NCI-H1436 (cell line): ENCODE measurements at places on chromosomes 6 and 20.

DNA sequence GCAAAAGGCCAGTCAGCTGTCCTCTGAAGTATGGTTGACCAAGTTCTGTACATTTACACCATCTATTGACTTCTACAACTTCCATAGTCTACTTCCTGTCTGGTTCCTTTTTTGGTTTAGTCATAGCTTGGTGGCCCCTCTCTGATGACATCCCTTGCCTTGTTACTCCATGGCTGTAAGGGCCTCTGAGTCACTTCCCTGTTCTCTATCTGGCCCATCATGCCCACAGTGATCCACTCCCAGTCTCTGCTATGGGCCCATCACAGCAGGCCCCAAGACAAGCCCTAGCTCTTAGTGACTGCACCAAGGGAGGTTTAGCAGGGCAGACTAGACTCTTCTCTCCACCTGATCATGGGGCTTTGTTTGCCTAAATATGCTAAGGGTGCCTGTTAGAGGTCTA is 441.6 kb downstream of the HACE1 start:
- DNase-seq: no peak

DNA sequence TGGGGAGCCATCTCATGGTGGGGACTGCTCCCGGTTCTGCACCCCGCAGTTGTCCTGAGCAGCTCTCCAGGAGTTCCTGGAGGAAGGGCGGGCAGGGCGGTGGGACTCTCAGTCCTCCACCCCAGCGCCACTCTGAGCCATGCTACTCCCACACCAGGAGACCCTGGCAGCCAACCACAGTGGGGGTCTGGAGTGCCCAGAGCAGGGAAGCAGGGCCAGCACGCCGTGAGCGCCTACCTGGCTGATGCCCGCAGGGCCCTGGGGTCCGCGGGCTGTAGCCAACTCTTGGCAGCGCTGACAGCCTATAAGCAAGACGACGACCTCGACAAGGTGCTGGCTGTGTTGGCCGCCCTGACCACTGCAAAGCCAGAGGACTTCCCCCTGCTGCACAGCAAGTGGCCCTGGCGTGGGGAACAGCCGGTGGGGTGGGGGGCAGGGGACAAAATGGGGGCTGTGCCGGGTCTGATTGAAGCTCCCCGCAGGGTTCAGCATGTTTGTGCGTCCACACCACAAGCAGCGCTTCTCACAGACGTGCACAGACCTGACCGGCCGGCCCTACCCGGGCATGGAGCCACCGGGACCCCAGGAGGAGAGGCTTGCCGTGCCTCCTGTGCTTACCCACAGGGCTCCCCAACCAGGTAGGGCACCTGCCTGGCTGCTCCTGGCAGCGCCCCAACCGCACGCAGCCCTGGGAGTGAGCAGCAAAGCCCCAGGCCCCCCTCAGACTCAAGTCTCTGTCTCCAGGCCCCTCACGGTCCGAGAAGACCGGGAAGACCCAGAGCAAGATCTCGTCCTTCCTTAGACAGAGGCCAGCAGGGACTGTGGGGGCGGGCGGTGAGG is 1.6 kb upstream of the TNFRSF6B start:
- no peak for DNase-seq

DNA sequence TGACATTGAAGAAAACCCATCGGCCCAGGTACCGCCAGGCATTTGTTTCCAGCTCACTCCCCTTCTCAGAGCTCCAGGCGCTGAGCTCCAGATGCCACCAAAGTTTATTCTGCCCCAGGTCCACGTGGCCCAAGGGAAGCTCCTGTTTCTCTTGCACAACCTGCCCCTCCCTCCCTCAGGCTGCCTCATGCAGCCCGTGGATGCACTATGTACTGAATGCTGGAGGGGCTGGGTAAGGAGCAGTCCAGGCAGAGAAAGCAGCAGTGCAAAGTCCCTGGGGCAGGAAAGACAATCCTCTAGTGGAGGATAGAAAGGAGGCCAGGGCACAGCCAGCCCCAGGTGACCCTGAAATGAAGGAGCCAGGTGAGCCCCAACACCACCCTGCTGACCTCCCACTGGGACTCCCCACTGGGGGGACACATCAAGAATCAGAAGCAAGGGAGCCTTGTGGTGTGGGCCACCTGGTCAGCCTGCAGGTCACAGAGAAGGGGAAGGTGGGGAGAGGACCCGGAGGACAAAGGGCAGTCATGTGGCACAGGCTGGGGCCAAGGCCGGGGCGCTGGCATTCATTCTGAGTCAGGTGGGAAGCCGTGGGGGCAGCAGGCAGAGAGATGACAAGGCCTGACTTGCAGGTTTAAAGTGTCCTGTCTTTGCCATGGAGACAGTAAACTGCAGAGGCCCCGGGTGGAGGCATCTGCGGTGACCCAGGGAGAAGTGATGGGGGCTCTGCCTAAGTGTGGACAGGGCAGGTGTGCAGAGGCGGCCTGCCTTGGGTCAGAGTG is 230.1 kb downstream of the PREX1 start:
- no peak for DNase-seq

DNA sequence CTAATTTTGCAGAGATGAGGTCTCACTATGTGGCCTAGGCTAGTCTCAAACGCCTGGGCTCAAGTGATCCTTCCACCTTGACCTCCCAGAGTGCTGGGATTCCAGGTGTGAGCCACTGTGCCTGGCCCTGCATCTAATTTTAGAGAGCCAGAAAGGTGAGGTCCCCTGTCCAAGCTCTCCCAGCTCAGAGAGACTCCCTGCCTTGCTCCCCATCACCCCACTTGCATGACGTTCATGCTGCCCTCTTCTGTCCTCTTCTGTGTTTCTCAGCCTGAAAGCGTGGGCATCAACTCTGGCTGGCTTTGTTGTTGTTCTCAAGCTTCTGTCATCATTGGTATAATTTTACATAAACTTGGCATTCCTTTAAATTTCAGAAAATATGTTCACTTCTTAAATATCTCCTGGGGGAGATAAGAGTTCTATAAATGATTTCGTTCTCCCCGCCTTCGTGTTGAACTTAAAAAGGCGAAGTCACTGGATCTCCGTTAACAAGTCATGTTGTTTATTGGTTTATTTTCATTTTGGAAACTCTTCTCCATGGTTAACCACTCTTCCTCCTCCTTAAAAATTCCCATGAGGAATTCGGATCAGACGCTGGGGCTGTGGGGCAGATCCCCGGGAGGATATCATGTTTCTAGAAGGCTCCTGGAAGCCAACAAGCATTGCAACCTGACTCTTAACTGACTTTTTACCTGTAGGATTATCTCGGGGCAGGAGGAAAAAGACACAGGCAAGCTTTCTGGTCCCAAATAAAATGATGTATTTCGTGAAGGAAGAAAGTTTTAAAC is 13.2 kb upstream of the PARD6B start:
- no peak for DNase-seq

DNA sequence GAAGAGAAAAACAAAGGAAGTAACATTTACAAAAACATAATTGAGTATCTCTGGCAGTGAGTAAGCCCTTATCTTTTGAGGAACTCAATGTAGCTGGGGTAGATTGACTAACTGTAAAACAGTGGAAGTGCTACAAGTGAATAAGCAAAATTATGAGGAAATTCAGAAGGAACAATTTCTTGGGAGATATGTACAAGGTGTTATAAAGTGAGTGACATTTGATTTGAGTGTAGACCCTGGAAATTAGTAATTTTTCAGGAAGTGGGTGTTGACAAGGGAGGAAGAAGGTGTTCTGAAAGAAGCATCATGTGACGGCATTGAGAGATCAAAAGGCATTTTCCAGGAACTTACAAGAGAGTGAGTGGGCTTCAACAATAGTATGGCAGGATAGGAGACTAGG is 22.2 kb downstream of the XRN2 start:
- no peak for DNase-seq

GRCh38 chr20:18164356-18164755 is 26.7 kb downstream of the KAT14 start:
- no peak for DNase-seq

GRCh38 chr20:32012159-32012688 is 2.0 kb downstream of the CCM2L start:
- no peak for DNase-seq

DNA sequence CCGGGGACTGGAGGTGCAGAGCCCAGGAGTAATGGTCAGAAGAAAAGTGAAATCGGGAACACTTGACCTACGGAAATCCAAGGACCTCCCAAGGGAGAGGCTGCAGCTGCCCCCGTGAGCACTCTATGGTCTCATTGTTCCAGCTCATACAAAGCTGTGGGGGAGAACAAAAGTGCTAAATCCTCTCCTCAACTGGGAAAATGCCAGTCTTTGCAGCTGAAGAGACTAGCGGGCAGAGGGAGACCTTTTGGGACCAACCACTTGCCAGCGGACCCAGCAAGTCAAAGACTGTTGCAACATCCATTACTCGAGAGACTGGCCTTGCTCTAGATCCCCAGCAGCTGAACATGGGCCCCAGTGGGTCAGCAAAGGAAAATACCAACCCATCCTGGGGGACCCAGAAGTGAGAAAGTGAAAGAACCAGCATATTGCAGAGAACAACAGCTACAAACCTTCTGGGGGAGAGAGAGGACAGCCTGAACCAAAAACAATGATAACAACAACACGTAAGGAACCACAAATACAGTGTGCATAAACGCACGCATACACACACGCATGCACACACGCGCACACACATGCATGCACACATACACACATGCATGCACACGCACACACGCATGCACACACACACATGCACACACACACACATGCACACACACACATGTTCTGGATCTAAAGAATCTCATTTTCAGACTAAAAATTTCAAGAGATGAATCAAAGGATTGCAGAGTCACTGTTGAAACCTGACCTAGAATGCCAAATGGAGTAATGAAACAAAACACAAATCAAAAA is 24.7 kb upstream of the ELMO2 start:
- no peak for DNase-seq

DNA sequence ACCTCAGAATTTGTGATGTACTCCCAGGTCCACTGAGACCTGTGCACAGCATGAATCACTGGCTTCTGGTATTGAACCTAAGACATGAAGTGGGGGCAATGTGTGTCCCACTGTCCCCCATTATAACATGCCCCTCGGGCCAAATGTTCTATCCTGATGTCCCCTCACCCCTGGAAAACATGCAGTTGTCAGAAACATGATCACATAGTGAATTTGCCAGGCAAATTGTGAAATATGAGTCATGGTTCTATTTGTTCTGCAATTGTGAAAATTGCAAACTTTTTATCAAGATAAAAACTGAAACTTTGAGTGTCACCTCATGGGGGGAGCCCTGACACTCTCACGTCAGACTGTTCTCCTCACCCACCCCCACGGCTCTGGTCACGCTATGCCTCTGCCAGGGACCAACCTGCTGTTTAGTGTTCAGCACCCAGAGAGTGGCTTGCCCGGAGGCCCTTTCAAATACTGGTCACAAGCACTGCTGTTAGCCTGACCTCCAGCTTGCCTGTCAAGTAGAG is 305.3 kb downstream of the CLIC5 start:
- DNase-seq: no peak

GRCh38 chr6:142763205-142763604 is 181.8 kb downstream of the HIVEP2 start:
- no peak for DNase-seq

DNA sequence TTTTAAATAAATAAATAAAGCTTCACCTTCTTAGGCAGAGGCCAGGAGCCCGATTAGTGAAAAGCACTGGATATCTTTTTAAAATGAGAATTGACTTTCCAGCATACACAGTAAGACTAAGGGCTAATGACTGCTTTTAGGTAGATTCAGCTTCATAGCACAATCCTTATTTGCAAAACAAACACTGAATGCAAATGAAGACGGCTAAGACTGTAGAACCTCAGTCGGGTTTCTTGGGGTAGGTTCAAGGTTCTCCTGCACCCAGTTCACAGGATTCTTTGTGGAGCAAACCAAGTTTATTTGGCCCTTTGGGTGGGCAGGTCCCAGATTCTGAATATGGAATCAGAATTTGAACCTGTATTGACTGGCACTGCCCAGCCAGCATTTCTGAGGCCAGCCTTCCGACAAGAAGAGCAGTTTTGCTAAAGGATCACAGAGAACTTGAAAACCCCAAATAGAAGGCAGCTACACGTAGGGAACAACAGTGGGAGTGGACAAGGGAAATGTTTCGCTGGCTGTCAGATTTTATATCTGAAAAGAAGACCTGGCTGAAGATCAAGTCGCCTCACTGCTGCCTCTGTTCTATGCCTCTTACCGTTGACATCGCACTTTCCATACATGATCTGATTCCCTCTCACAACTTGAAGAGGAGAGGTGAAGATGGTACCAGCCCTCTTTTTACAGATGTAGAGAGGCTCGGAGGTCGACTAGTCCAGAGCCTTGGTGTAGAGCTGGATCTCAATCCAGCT is 8.2 kb downstream of the TRERF1 start:
- no peak for DNase-seq

- DNase-seq: no peak
Measured at GRCh38 chr6:111606620-111607115, 990 bp upstream of the TRAF3IP2 start.

- no peak for DNase-seq
Measured at GRCh38 chr6:23630726-23631635, 495.0 kb upstream of the NRSN1 start.

DNA sequence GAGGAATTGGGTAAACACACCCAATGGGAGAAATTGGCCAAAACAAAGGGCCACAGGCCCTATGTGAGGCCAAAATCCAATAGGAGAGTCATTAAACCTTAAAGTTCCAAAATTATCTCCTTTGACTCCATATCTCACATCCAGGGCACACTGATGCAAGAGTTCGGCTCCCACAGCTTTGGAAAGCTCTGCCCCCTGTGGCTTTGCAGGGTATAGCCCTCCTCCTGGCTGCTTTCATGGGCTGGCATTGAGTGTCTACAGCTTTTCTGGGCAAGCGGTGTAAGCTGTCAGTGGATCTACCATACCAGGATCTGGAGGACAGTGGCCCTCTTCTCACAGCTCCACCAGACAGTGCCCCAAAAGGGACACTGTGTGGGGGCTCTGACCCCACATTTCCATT is 160.5 kb downstream of the ADGRG6 start:
- no peak for DNase-seq

DNA sequence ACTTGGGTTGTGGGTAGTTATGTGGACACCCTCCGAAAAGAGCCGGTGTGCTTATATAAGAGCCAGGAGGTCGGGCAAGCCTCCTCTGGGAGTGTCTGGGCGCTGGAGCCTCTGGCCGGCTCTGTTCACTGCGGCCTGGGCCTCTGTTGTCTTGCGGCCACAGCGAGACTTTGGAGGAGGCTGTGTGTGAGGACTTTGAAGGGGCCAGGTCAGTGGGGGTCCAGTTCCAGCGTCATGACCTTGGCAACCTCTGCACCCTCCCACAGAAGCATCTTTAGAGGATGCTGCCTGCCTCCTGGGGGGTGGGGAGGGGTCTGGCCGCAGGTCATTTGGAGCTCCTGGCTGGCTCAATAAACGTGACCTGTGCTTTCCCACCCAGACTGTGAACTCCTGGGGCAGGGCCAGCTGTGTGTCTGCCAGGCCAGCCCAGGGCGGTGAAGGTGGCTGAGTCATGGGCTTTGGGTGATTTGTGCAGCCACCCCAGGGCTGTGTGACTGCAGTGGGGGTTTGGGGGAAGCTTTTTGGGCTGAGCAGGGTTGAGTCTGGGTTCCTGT is 1.2 kb downstream of the TCEA2 start:
- no peak for DNase-seq

- DNase-seq: no peak
Measured at GRCh38 chr6:147716434-147716833, 207.9 kb downstream of the SAMD5 start.

GRCh38 chr20:641516-641875 is 11.5 kb downstream of the SRXN1 start:
- DNase-seq: no peak
